ENCODE measurements at places on chromosomes 7 and 10.

DNA sequence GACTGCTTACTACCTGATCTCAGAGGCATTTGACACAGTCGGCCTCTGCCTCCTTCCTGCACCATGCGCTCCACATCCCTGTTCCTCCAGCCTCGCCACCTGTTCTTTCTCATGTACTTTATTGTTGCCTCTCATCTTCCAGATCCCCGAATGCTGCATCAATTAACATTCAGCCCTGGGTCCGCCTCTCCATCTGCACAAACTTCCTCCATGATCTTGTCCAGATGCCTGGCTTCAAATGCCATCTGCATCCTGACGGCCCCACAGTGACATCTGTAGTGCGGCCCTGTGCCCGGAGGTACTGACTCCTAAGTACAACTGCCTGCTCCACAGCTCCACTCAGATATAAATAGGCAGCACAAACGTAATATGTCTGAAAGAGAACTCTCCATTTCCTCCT lies 51.2 kb upstream of the STK17A start:
- DNase-seq, result no peak

DNA sequence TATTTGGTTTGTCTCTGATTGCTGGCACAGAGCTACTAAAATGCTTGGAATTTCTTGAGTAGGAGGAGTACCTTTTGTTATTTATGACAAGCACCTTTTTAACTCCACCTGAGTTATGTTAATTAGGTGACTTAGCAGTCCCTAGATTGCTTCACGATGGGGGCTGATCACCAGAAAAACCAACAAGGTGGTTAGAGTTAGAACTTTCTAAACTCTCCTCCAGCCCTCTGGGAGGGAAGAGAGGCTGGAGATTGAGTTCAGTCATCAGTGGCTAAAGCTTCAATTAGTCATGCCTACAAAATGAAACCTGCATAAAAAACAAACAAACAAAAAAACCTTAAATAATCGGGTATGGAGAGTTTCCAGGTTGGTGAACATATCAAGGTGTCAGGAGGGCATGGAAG lies 23.6 kb upstream of the ING3 start:
- DNase-seq, result no peak

DNA sequence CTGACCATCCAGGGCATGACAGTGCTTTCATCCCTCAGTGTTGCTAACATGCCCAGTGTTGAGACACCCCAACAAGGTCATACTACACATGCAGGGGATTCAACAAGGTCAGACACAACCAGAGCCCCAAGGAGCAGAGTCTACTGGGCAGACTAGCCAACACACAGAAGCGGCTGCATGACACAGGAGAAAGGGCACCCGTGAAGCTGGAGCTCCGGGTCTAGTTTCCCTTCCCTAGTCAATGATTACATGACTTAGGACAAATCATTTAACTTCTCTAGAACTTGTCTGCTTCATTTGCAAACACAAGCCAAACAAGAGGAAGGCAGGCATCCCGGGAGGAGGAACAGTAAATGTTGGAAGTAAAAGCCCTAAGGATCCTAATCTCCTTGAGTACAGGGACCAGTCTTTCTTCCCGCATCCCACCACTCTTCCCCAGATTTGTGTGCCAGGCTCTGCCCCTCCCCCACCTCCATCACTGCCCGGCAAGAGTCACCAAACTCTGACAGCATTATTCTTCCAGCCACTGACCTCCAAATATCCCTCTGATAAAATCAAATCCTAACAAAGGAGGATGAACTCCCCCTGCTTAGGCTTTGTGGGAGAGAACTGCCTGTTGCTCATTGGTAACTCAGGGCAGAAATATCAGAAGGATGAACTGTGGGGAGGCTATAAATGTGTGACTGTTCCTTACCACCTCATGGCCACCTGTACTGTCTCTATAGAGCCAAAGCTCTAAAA lies 104.3 kb downstream of the KCNMA1 start:
- no peak for DNase-seq

GRCh38 chr10:99297033-99297432 lies 32.1 kb upstream of the CNNM1 start:
- no peak for DNase-seq

- no peak for DNase-seq
Observed at GRCh38 chr7:23074443-23075261, 30.9 kb upstream of the KLHL7 start.

DNA sequence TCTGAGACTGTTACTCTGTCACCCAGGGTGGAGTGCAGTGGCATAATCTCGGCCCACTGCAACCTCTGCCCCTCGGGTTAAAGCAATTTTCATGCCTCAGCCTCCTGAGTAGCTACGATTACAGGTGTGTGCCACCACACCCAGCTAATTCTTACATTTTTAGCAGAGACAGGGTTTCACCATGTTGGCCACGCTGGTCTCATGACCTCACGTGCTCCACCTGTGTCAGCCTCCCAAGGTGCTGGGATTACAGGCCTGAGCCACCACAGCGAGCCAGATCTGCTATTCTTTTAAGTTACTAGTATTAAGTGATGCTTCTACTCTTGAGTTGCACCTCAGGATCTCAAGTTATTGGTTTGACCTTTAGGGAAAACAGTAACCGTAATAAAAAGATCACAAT lies 23.0 kb upstream of the KMT2E start:
- DNase-seq, result no peak

GRCh38 chr10:7296076-7296475 lies 114.8 kb downstream of the SFMBT2 start:
- no peak for DNase-seq

- no peak for DNase-seq
Observed at GRCh38 chr10:4945766-4946717, 17.2 kb upstream of the AKR1C1 start.

GRCh38 chr7:25124465-25125136 lies 459 bp downstream of the CYCS start:
- peak; percentile 59 for DNase-seq

DNA sequence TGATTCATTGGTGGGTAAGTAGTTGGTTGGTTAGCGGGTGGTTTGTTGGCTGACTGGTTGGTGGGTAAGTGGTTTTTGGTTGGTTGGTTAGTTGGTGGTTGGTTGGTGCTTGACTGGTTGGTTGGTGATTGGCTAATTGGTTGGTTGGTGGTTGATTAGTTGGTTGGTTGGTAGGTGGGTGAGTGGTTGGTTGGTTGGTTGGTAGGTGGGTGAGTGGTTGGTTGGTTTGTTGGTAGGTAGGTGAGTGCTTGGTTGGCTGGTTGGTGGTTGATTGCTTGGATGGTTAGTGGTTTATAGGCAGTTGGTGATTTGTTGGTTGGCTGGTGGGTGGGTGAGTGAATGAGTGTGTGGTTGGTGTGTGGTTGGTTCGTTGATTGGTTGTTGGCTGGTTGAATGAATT lies 44.2 kb downstream of the CALML3 start:
- DNase-seq, result no peak

- peak; percentile 88 for DNase-seq
Observed at GRCh38 chr10:23095404-23095965, at the start of gene MSRB2. Gene MSRB2, plus strand, starts transcription at chr10:23095579. Its CDS starts 30 bp downstream, at chr10:23095609.

DNA sequence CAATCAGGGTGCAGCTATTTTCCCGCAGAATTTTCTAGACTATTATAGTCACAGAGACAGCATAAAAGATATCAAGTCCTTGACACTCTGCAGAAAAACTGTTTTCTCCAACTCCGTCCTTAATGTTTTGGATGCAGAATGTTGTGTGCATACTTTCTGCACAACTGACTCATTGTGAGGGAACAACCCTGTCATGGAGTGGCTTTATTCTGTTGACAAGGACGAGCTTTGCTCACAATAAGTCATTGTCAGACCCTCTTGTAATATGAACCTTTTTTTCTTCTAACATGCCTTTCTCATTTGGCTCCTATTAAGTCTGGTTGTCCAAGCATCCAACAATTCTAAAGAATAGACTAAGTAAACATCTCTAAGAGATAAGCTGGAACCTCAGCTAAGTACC lies 17.3 kb downstream of the ABCB4 start:
- no peak for DNase-seq

DNA sequence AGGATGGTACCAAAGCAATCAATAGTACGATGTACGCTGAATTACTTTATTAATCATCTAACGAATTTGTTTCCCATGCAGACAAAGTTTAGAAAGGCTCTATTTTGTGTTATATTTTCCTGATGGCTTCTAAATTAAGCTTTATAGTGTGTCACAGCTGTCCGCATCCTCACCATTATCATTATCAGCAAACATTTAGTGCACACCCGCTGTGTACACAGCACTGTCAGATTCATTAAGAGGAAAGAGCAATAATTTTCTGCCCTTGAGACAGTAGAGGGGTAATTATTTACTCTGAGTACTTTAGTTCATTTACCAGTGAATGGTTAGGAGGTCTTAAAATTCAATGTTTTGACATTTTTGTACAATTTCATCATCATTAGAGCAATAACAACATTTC lies 233.3 kb upstream of the PTPRZ1 start:
- DNase-seq, result no peak

DNA sequence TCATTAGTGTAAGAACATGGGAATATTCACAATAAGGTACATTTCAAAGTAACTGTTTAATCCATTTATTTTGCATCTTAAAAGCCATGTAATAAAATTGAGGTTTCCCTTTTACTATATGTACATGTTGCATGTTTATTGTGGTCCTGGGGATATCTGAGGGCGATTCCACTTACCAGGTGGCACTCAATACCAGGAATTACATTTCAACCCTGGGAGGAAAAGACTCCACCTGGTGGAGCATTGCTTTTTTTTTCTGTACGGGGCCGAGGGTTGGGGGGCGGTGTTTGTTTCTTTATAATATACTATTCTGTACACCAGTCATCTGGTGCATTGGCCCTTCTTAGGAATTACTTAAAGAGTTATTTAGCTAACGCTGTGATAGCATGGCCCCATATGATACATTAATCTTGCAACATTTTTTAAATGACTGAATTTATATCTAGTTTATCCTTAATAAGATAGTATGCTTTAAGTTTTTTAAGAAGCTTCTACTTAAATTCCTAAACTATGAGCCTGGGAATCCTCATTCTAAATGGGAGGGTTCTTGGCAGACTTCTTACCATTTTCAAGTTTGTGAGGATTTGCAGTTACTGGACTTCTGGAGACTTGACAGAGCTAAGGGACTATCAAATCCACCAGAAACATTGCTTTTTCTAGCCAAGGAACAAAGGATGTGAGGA lies 7.2 kb upstream of the HGF start:
- no peak for DNase-seq

GRCh38 chr7:47326808-47327207 lies 255.1 kb downstream of the TNS3 start:
- no peak for DNase-seq

DNA sequence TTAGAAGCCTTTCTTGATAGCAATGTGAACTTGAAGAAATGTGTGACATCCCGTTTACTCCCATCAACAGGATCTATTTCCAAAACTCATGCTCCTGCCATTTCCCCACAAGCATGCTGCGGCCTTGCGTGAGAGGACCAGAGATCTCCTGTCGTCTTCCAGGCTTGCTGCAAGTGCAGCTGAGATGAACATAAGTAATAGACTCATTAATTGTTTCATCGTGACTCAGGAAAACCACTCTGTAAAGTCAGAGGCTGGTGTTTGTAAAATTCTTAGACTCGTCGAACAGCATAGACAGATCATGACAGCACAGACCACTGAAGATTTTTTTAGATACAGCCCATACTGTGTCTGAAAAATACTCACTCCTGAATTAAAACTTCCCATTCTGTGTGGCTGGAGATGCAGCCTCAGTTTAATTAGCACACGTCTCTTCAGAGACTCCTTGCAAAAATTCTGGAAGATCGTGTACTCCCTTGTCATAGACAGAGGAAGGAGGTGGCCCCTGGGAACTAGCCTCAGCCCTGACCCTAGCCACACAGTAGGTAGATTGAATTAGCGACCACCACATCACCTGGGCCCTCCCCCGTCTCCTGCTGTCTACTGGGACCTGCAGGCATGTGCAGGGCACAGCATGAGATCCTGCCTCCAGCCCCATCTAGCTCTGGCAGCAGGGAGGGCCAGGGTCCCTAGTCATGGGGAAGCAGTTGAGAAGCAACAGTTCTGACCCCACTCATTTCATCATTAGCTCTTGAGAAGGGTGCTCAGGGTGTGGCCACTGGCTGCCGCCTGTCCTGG lies 226.0 kb downstream of the CELF2 start:
- DNase-seq, result no peak
